ENCODE measurements at places on chromosomes 11 and 22.

GRCh38 chr11:94134651-94135512 lies 6.2 kb downstream of the PANX1 start:
- DNase-seq: peak; percentile 88

- DNase-seq: no peak
Observed at GRCh38 chr22:23913306-23913660, 19.1 kb downstream of the MIF start.

DNA sequence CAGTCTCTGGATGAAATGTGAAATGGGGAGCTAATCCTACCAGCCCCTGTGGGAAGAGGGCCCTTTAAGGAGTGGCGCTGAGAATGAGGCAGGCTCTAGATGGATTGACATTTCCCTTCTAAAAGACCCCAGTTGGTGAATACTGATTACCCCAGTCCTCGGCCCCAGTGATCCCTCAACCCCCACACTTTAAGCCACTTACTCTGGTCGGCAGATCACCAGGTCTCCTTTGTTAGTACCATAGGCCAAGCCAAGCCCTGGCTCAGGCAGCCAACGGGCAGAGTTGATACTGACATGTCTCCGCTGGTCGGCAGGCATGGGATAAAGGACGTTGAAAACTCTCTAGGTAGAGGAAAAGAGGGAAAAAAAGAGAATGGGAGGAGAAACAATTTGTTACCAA lies 26.1 kb upstream of the CHRM4 start:
- no peak for DNase-seq

GRCh38 chr22:47848184-47848920 lies 1085.9 kb downstream of the TBC1D22A start:
- no peak for DNase-seq

DNA sequence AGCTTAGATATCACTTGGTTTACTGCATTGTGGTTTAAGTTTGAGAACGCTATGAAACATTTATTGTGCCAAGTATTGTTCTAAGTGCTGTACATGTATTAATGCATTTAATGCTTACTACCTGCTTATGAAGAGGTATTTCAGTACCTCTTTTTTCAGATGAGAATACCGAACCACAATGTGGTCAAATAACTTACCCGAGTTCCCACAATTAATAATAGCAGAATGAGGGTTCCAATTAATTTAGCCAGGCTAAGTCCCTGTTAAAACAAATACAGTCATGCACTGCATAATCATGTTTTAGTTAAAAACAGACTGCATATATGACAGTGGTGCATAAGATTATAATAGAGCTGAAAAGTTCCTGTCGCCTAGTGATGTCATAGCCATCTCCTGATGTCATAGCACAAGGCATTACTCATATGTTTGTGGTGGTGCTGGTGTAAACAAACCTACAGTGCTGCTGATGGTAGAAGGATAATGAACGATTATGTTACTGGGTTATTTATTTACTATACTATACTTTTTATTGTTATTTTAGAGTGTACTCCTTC lies 4.3 kb downstream of the ZC3H12C start:
- DNase-seq: no peak

DNA sequence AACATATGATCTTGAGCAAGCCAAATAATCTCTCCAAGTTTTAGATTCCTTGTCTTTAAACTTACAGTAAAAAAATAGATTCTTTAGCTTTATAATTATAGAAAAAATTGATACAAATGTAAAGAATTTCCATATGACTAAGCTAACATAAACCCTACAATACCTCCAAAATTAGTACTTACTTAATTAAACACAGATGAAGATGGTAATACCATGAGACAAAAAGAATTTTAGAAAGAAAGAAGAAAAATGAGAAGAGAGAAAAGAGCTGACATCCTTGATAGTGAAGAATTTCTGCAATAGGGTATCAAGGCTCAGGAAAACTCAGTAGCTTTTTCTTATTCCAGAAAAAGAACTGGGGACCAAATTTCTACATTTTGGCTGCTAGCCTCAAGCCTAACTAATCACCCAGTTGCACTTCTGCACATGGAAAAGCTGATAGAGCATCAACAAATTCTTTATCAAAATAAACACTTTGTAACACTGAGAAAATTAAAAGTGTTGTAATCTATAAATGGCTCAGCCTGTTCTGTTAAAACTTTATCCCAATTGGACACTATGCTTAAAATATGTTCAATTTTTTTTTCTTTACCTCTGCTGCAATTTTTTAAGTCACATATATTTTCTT lies 24.7 kb upstream of the SOX6 start:
- no peak for DNase-seq

DNA sequence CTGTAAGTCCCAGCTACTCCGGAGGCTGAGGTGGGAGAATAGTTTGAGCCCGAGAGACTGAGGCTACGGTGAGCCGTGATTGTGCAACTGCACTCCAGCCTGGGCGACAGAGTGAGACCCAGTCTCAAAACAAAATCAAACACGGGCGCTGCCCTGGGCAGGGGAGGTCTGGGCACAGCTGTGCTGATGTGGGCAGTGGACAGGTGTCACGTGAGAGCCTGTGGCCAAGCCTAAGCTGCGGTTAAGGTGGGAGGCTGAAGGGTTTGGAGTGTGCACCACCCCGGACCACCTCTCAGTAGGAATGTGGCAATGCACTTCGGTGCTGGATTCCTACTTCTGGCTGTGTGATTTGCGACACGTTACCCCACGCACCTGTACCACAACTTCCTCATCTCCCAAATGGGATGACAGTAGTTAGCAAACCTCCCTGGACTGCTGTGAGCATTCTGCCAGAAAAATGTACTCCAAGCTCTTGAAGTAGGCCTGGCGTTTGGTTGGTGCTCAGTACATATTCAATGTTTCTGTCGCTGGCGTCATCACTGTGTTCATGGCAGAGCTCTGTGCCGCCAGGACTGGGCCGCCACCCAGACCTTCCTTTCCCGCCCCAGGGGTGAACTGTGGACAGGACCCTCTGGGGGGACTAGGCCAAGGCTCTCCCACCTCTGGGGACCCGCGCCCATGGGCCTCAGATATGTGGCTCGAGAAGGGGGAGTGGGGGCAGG lies 807 bp upstream of the ZNF74 start:
- DNase-seq: no peak
